ENCODE measurements at places on chromosomes 5 and 9. TPM values are rescaled to one million over a fixed set of nuclear protein-coding genes. Genes with fewer than 3 reads are reported as not detected.

- H3K27ac ChIP-seq = no peak overlapping the region
- DNase-seq = no peak
- no peaks in the 10 kb centered on the region for H3K36me3 ChIP-seq
- H3K4me1 ChIP-seq = peaks cover 6% of the 10 kb centered on the region
Measured at GRCh38 chr5:57432876-57433275, 49.7 kb downstream of the ACTBL2 start.

- H3K27me3 ChIP-seq = no peaks in the 10 kb centered on the region
- H3K4me1 ChIP-seq = no peaks in the 10 kb centered on the region
- DNase-seq = no peak
Measured at GRCh38 chr5:38601863-38602298, 45.4 kb upstream of the LIFR start.

- H3K4me1 ChIP-seq = no peaks in the 10 kb centered on the region
- H3K36me3 ChIP-seq = no peaks in the 10 kb centered on the region
- H3K4me3 ChIP-seq = no peak overlapping the region
- H3K27ac ChIP-seq = no peak overlapping the region
- no peaks in the 10 kb centered on the region for H3K27me3 ChIP-seq
- DNase-seq = no peak
Measured at GRCh38 chr9:93280661-93281259, 96.8 kb downstream of the WNK2 start.

DNA sequence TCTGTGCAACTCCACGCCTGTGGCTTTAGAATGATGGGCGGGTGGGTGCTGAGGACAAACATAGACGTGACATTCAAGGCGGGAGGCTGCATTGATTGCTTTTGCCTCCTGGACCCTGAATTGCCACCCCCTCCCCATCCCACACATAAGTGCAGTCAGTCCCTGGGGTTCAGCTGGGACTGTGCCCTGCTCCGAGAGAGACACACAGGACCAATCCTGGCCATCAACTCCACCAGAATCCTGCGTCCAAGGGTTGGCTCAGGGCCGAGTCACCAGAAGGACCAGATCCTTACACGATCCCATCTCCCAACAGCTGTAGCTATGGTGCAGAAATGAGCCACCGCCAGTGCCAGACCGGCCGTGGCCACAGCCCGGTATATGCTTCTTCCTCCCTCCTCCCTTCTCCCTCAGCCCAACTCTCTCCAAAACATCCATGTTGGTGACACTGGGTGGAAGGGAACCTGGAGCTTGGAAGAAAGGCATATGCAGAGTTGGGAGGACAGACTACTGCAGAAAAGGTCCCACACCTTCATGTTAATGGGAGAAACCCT is 27.4 kb downstream of the IRX2 start:
- no peak for DNase-seq
- no peak overlapping the region for H3K27ac ChIP-seq
- H3K4me3 ChIP-seq = no peak overlapping the region
- no peaks in the 10 kb centered on the region for H3K4me1 ChIP-seq
- no peaks in the 10 kb centered on the region for H3K27me3 ChIP-seq

DNA sequence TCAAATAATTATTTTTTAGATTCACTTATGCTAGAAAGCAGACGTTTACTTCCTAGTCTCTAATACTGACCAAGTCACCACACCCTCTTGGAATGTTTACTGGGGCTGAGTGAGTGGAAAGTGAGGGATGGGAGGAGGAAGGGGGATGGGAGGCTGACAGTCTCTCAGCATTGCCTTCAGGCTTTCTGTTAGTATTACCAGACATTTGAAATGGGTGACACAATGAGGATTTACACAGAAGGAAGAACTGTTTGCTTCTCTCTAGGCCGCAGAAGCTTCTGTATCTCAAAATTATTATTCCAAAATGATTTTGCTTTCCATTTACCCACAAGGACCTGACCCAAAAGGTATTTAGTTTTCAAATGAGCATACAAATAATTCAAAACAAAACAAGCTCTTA is 232.8 kb upstream of the ZNF608 start:
- no peak overlapping the region for H3K4me3 ChIP-seq
- H3K27me3 ChIP-seq = no peaks in the 10 kb centered on the region
- H3K27ac ChIP-seq = peak overlapping the region; percentile 64
- no peaks in the 10 kb centered on the region for H3K4me1 ChIP-seq
- DNase-seq = no peak
- H3K36me3 ChIP-seq = no peaks in the 10 kb centered on the region

- H3K4me1 ChIP-seq = no peaks in the 10 kb centered on the region
- no peak for DNase-seq
- H3K27ac ChIP-seq = no peak overlapping the region
- no peak overlapping the region for H3K4me3 ChIP-seq
Measured at GRCh38 chr5:2910401-2911175, 159.1 kb upstream of the IRX2 start.

GRCh38 chr5:170404398-170404797 is 15.2 kb upstream of the KCNMB1 start:
- H3K36me3 ChIP-seq = no peaks in the 10 kb centered on the region
- no peak for DNase-seq

GRCh38 chr5:160159991-160160792 is 40.9 kb upstream of the PWWP2A start:
- no peaks in the 10 kb centered on the region for H3K36me3 ChIP-seq
- no peak for DNase-seq
- no peak overlapping the region for H3K27ac ChIP-seq
- no peak overlapping the region for H3K4me3 ChIP-seq
- peaks cover 3% of the 10 kb centered on the region for H3K4me1 ChIP-seq

DNA sequence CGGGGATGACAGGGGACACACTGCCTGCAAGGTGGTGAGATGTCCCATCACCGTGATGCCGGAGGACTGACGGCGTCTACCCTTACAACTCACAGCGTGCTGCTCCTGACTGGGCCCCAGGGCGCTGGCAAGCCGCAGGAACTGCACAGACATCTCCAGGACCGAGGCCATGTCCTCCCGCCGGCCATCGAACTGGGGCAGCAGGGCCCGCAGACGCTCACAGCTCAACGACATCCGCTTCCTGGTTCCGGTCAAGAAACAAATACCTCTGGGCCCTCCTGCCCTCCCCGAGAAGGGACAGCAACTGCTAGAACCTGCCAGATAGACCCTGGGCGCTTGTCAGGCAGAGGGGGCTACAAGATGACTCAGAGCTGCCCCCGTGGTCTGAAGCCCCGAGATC is 1.0 kb downstream of the SOHLH1 start:
- no peak overlapping the region for H3K4me3 ChIP-seq
- H3K36me3 ChIP-seq = no peaks in the 10 kb centered on the region

GRCh38 chr5:125277494-125278154 is 531.2 kb upstream of the ZNF608 start:
- no peaks in the 10 kb centered on the region for H3K36me3 ChIP-seq
- no peaks in the 10 kb centered on the region for H3K27me3 ChIP-seq
- no peak for DNase-seq
- no peak overlapping the region for H3K27ac ChIP-seq

- DNase-seq = no peak
- no peaks in the 10 kb centered on the region for H3K4me1 ChIP-seq
- no peaks in the 10 kb centered on the region for H3K36me3 ChIP-seq
- peaks cover 5% of the 10 kb centered on the region for H3K27me3 ChIP-seq
- no peak overlapping the region for H3K27ac ChIP-seq
- H3K4me3 ChIP-seq = peak overlapping the region; percentile 58
Measured at GRCh38 chr5:77644371-77645157, 6.1 kb upstream of the OTP start.

PHPT1 gene
- 70.8 TPM for total RNA-seq

DNA sequence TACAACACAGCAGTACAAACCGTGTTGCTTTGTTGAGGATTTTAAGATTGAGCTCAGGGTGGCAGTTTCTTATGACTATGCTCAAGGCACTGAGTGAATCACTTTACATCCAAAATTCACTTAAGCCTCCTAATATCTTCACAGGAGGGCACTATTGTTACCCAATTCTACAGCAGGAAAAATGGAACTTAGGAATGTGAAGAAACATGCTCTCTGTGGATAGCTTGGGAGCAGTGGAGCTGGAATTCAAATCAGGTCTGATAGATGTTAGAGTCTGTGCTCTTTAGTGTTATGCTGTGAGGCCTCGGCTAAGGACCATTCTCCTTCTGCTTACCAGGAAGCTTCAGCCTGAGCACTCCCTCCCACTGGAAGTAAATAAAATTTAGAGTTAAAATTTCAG is 18.7 kb upstream of the HMHB1 start:
- no peak for DNase-seq
- H3K27me3 ChIP-seq = no peaks in the 10 kb centered on the region
- no peak overlapping the region for H3K4me3 ChIP-seq
- no peak overlapping the region for H3K27ac ChIP-seq
- no peaks in the 10 kb centered on the region for H3K36me3 ChIP-seq
- no peaks in the 10 kb centered on the region for H3K4me1 ChIP-seq

COL15A1 gene
- 47.8 TPM for total RNA-seq

F12 gene
- 2.9 TPM for total RNA-seq

- no peaks in the 10 kb centered on the region for H3K27me3 ChIP-seq
- H3K36me3 ChIP-seq = no peaks in the 10 kb centered on the region
- no peak for DNase-seq
- no peaks in the 10 kb centered on the region for H3K4me1 ChIP-seq
Measured at GRCh38 chr5:85488295-85488694, 1103.6 kb upstream of the EDIL3 start.

- no peaks in the 10 kb centered on the region for H3K4me1 ChIP-seq
- H3K27me3 ChIP-seq = no peaks in the 10 kb centered on the region
- H3K27ac ChIP-seq = no peak overlapping the region
- H3K36me3 ChIP-seq = no peaks in the 10 kb centered on the region
Measured at GRCh38 chr5:143179126-143179740, 224.3 kb downstream of the NR3C1 start.

CCNJL gene
- 0.32 TPM for total RNA-seq

DNA sequence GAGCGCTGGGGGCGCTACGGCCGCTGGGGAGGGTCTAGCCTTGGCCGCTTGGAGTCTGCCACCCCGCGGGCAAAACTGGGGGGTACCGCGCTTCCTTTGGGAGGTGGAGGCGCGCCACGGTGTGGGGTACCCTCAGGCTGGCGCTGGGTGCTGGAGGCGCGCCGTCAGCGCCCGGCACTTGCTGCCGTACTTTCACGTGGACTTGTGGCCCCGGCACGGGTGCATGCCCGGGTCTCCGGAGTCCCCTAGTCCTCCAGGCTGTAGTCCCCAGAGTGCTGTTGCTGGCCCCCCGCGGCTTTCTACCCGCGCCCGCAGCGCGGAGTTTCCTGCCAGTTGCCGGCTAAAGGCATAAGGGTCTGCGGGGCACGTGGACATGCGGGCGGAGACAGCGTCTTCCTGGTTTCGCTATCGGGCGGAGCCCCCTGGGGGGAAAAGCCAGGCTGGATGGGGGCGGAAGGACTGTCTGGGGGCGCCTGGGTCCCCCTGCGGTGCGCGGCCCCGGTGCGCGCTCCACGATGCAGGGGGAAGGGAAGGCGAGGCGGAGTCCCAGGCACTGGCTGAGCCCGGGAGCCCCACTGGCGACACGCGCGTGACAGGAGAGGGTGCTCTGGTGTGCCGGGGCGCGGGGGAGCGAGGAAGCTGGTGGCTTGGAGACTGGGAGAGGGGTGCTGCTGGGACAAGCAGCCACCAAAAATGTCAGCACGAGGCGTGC is 666 bp downstream of the PPARGC1B start:
- no peaks in the 10 kb centered on the region for H3K27me3 ChIP-seq
- no peaks in the 10 kb centered on the region for H3K36me3 ChIP-seq
- no peaks in the 10 kb centered on the region for H3K4me1 ChIP-seq
- DNase-seq = peak; percentile 28
- H3K4me3 ChIP-seq = peak overlapping the region; percentile 97

GRCh38 chr9:124535846-124536245 is 28.6 kb upstream of the NR5A1 start:
- no peak overlapping the region for H3K27ac ChIP-seq
- no peak overlapping the region for H3K4me3 ChIP-seq

DNA sequence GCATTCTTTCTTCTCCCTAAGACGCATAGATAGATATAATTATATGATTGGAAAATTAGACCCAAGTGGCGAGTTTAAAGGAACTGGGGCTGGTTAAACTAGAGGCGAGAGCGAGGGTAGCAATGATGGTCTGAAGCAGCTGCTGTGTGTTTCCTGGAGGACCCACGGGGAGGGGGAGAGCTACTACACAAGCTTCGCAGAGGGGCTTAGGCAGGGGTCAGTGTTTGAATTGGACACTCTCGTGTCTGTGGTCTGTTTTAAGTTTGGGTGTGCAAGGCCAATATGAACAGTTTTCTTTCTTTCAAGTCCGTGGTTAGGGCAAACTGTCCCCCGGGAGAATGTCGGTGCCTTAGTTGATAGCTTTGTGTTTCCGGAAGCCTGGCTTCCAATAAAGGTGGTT is 43.1 kb downstream of the PDZD2 start:
- DNase-seq = no peak
- H3K4me3 ChIP-seq = no peak overlapping the region
- no peaks in the 10 kb centered on the region for H3K36me3 ChIP-seq
- no peaks in the 10 kb centered on the region for H3K27me3 ChIP-seq

DNA sequence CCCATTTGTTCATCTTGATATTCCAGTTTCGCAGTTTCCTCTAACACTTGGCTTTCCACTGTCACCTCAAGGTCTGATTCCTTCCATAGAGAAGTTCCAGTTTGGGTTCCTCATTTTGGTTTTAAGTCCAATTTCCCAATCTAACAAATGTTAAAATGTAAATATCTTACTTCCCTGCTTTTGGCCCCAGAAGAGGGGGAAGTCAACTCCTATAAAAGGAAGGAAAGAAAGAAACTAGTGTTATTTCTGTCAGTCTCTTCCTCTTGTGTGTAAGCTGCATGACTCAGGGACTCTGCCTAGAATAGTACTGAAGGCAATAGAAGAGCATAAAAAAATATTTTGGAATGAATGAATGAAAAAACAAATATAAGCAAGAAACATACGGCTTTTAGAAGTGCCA is 127.5 kb upstream of the CCNG1 start:
- no peaks in the 10 kb centered on the region for H3K27me3 ChIP-seq
- no peaks in the 10 kb centered on the region for H3K36me3 ChIP-seq
- DNase-seq = no peak
- H3K27ac ChIP-seq = no peak overlapping the region

ERAP2 gene
- 13.8 TPM for total RNA-seq

GRCh38 chr5:108481355-108481931 is 99.5 kb upstream of the FBXL17 start:
- no peaks in the 10 kb centered on the region for H3K36me3 ChIP-seq
- no peaks in the 10 kb centered on the region for H3K4me1 ChIP-seq
- no peaks in the 10 kb centered on the region for H3K27me3 ChIP-seq
- no peak for DNase-seq

GRCh38 chr9:110351009-110351467 is 13.4 kb upstream of the TXNDC8 start:
- no peaks in the 10 kb centered on the region for H3K36me3 ChIP-seq
- H3K27me3 ChIP-seq = no peaks in the 10 kb centered on the region
- DNase-seq = no peak
- no peak overlapping the region for H3K27ac ChIP-seq

DNA sequence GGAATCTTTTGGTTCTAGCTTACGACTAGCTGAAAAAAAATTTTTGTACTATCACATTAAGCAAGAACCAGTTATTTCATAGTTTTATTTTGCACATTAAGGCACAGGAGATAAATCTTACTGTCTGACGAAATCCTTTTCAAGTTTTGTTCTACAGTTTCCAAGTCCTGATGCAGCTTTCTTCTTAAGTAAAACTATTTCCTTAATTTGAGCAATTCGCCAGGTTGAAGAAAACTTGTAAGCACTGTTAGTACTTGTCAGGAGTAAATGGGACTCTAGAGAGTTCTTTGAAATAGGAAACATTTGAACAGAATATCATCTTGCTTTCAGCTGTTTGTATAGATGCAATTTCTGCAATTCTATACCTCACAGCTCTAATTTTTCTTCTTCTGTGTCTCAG is 318.8 kb upstream of the ELAVL2 start:
- H3K4me1 ChIP-seq = no peaks in the 10 kb centered on the region
- H3K27me3 ChIP-seq = no peaks in the 10 kb centered on the region
- no peak overlapping the region for H3K4me3 ChIP-seq

GRCh38 chr9:125763394-125763801 is 16.2 kb downstream of the PBX3 start:
- no peaks in the 10 kb centered on the region for H3K27me3 ChIP-seq
- DNase-seq = no peak
- H3K4me3 ChIP-seq = no peak overlapping the region
- H3K27ac ChIP-seq = no peak overlapping the region
